ENCODE measurements at places on chromosomes 5 and 9. TPM values are rescaled to one million over a fixed set of nuclear protein-coding genes. Genes with fewer than 3 reads are reported as not detected.

The FRMD3 gene
- 0.35 TPM for polyA plus RNA-seq

GRCh38 chr5:142295084-142295758 lies 29.6 kb downstream of the SPRY4 start:
- no peak for DNase-seq
- H3K4me1 ChIP-seq: no peaks in the 10 kb centered on the region
- H3K27me3 ChIP-seq: no peaks in the 10 kb centered on the region
- no peak overlapping the region for H3K27ac ChIP-seq

The LARP1 gene
- polyA plus RNA-seq: 28.4 TPM

GRCh38 chr9:125343518-125344275 lies 82.1 kb downstream of the GAPVD1 start:
- H3K4me3 ChIP-seq: no peak overlapping the region
- peaks cover 54% of the 10 kb centered on the region for H3K36me3 ChIP-seq
- H3K27ac ChIP-seq: no peak overlapping the region
- no peaks in the 10 kb centered on the region for H3K4me1 ChIP-seq

GRCh38 chr9:83384214-83384613 lies 154.0 kb downstream of the FRMD3 start:
- no peak overlapping the region for H3K4me3 ChIP-seq
- no peaks in the 10 kb centered on the region for H3K27me3 ChIP-seq
- no peaks in the 10 kb centered on the region for H3K36me3 ChIP-seq
- H3K27ac ChIP-seq: no peak overlapping the region
- DNase-seq: no peak

DNA sequence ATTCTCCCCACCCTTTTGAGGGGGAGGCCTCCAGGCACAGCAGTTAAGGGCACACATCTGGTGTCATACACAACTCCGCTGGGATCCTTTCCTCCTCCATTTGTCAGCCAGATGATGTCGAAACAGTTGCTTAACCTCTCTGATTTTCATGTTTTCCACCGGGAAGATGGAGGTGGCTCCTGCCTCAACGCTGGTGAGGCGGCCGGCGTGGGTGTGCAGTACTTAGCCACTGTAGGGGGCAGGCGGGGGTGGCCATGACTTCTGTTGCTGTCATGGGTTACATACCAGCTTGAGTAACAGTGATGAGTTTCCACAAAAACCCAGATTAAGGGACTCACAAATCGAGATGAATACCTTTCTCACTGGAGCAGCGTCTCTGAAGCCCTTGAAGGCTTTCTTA lies 63.1 kb upstream of the EPB41L4B start:
- no peak overlapping the region for H3K4me3 ChIP-seq
- DNase-seq: no peak
- H3K36me3 ChIP-seq: no peaks in the 10 kb centered on the region
- no peaks in the 10 kb centered on the region for H3K27me3 ChIP-seq

The CTXN3 gene
- not detected for polyA plus RNA-seq

The BRD9 gene
- 18.9 TPM for polyA plus RNA-seq

GRCh38 chr5:135069895-135070657 lies 36.0 kb upstream of the PITX1 start:
- no peak overlapping the region for H3K27ac ChIP-seq
- no peak overlapping the region for H3K4me3 ChIP-seq
- H3K36me3 ChIP-seq: no peaks in the 10 kb centered on the region
- H3K27me3 ChIP-seq: no peaks in the 10 kb centered on the region

- no peaks in the 10 kb centered on the region for H3K27me3 ChIP-seq
- no peaks in the 10 kb centered on the region for H3K4me1 ChIP-seq
- H3K27ac ChIP-seq: no peak overlapping the region
- no peaks in the 10 kb centered on the region for H3K36me3 ChIP-seq
- no peak for DNase-seq
Measured at GRCh38 chr5:36444582-36445418, 143.1 kb upstream of the RANBP3L start.

GRCh38 chr5:59615272-59615671 lies 278.3 kb downstream of the PDE4D start:
- no peaks in the 10 kb centered on the region for H3K36me3 ChIP-seq
- H3K4me1 ChIP-seq: no peaks in the 10 kb centered on the region
- no peak for DNase-seq
- H3K4me3 ChIP-seq: no peak overlapping the region
- H3K27ac ChIP-seq: no peak overlapping the region
- H3K27me3 ChIP-seq: no peaks in the 10 kb centered on the region

DNA sequence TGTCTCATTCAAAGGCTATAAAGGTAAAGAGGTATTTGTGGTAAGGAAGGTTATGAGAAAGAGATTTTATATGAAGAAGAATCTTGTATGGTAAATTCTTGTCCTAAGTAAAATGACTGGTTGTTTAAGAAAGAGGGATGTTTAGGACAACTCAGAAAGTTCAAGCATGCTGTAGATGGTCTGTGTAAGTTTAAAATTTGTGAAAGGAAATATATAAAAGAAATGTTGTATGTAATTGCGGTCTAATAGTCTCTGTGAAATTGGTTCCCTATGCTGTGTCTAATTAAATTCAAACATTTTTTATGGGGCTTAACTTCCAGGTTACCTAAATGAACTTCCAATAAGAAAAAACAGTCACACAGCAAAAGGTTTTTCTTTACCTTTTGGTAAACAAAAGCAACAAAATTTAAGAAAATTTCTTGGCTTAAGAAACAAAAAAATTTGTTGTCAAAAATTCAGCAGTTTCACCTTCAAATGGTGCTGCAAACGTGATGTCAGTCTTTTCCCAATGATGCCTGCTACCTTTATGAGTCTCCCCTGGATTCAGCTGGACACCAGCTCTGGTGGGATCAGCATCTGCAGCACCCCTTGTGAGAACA lies 83.0 kb upstream of the FCN1 start:
- no peak overlapping the region for H3K4me3 ChIP-seq
- no peaks in the 10 kb centered on the region for H3K4me1 ChIP-seq
- no peak for DNase-seq
- no peaks in the 10 kb centered on the region for H3K36me3 ChIP-seq
